ENCODE measurements at places on chromosomes 16 and 17.

- DNase-seq: no peak
Observed at GRCh38 chr17:7867881-7868329, 10.1 kb downstream of the CYB5D1 start.

DNA sequence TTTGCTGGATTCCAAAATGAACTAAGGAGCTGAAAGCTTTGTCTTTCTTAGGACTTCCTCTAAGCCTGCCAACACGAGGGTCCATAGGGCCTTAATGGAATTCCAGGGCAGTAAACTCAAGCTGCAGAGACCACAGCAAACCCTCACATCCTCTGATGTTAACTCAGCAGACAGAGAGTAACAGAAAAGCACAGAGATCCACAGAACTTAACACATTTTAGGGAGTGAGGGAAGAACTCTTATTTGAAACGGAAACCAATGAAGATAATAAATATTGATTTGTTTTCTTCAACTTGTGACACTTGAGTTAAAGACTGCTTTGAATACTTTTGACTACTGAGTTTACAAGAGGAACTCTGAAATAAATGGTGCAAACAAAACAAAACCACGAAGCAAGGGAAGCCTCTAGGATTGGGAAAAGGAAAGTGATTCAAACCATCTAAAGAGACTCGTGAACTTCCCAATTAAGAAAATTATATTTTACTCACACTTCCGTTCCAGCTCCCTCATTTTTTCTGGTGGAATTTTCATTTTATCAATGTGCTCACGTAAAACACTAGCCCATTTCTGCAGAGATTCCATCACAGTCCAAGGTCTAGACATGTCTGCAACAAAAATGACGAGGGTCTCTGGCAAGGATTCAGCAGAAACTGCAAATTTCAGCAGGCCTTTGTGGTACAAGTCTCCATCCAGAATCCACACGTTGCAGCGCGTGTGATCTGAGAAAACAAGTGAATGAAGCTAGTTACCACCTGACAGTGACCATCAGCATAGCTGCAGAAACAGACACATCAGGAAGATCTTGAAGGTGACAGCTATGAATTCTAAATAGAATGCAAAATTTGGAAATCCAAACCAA, 9.2 kb downstream of the DYNC1LI2 start:
- no peak for DNase-seq

DNA sequence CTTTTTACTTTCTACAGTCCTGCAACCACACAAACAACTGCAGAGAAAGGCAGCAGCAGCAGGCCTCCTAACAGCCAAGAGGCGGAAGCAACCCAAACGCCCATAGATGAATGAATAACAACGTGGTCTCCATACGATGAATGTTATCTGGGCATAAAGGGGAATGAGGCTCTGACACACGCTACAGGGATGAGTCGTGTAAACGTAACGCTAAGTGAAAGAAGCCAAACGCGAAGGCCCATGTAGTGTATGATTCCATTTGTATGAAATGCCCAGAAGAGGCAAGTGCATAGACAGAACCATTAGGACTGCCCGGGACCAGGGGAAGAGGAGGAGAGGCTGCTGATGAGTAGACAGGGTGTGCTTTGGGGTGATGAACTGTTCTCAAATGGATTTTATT, 94.8 kb upstream of the DNAH17 start:
- no peak for DNase-seq

GRCh38 chr17:11557727-11558452, 40.4 kb upstream of the DNAH9 start:
- no peak for DNase-seq

- no peak for DNase-seq
Observed at GRCh38 chr17:68461589-68461988, 4.3 kb upstream of the WIPI1 start.

DNA sequence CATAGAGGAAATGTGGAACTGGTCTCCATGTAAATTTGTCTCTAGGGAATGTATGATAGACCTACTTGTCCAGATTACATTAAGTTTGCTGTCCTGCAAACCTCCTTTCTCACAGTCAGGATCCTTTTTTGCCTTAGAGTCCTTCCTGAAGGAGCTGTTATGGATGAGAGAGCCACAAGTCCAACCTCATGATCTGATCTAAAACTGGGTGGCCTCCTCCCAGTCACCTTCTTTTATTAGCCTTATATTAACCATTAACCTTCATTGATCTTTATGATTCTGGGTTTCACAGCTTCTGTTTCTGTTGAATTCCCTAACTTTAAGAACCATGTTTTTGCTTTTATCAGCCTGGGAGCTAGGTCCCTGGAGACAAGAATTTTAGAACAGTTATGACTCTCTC, 64.1 kb downstream of the NEUROD2 start:
- no peak for DNase-seq

GRCh38 chr16:27406511-27407128, 4.6 kb downstream of the IL21R start:
- no peak for DNase-seq

GRCh38 chr17:4483012-4483840, 15.5 kb upstream of the SPNS2 start:
- no peak for DNase-seq

DNA sequence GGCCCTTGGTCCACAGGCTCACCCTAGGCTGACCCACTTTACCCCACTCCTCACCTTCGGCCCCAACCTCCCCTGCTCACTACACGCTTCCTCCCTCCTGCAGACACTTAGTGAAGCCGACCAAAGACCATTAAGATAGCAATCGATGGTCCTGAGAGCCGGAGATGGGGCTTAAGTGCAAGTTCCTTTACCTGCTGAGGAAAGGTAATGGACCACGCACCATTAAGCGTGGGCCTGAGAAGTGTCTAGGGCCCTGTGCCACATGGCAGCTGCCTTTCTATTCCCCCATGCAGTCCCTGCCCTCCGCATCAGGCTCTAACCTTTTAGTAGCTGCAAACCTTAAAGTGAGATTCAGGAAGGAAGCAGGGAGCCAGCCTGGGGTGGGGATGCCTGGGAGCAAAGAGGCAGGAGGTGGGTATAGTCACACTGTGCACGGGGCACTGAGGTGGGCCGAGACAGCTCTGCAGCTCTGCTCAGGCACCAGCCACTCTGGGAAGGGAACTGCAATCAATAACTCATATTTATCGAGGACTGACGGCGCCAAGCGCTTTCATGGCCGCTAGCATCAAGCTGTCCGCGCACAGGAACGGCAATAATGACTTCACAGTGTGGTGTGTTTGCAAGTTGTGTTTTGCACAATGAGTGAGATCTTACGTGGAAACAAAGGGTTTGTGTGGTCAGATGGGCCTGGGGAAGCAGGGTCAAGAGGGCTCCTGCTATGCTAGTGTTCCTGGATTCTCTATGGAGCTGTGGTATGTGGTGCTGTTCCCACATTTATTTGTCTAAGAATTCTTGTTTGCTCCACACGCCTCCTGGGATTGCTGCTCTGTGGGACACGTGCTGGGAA, 84.9 kb upstream of the CDC42EP4 start:
- no peak for DNase-seq

GRCh38 chr16:26442321-26442720, 624.4 kb upstream of the C16orf82 start:
- no peak for DNase-seq

DNA sequence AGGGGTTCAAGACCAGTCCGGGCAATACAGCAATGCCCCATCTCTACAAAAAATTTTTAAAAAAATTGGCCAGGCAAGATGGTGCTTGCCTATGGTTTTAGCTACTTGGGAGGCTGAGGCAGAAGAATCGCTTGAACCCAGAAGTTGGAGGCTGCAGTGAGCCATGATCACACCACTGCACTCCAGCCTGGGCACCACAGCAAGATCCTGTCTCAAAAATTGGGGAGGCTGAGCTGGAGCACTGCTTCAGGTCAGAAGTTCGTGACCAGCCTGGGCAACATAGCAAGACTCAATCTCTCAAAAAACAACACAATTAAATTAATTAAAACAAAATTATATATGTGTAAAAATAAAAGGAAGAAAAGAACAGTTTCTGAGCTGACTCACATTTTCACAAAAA, 74.8 kb upstream of the CLEC18B start:
- DNase-seq: no peak

DNA sequence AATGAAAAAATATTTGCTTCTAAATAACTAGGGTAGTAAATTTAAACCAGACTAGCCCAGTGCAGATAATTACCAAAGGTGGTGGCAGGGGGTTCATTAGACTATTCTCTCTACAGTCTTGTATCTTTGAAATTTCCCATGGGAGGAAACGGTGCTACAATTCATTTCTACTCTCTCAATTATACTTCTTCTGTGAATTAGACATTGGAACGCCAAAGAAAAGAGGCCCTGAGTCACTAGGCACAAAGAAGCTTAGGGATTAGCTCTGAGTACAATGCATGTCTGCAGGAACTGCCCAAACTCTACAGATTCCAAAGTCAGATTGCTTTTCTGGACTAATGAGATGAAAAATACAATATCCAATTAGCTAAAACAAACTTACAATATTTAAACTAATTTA, 30.7 kb upstream of the ARL6IP1 start:
- DNase-seq: no peak

- no peak for DNase-seq
Observed at GRCh38 chr16:24515186-24515585, 24.2 kb upstream of the RBBP6 start.

GRCh38 chr17:41308918-41309359, at the start of gene KRTAP16-1:
Gene KRTAP16-1 (minus strand): TSS chr17:41309309. CDS start chr17:41309253, 56 bp downstream.
- no peak for DNase-seq

DNA sequence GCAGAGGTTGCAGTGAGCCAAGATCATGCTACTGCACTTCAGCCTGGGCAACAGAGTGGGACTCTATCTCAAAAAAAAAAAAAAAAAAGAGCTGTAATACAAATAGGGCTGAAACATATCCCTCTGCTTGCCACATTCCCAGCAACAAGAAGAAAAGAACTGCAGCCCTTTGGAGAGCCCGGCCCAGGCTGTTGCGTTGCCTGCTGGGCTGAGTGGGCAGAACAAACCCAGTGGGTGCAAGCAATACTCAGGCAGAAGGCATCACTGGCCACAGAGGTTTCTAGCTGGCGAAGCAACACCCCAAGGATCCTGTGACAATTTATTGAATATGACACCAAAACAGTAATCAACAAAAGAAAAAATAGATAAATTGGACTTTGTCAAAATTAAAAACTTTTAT, 44.0 kb downstream of the PIGL start:
- no peak for DNase-seq

- DNase-seq: no peak
Observed at GRCh38 chr17:17073581-17074403, 31.5 kb downstream of the MPRIP start.

DNA sequence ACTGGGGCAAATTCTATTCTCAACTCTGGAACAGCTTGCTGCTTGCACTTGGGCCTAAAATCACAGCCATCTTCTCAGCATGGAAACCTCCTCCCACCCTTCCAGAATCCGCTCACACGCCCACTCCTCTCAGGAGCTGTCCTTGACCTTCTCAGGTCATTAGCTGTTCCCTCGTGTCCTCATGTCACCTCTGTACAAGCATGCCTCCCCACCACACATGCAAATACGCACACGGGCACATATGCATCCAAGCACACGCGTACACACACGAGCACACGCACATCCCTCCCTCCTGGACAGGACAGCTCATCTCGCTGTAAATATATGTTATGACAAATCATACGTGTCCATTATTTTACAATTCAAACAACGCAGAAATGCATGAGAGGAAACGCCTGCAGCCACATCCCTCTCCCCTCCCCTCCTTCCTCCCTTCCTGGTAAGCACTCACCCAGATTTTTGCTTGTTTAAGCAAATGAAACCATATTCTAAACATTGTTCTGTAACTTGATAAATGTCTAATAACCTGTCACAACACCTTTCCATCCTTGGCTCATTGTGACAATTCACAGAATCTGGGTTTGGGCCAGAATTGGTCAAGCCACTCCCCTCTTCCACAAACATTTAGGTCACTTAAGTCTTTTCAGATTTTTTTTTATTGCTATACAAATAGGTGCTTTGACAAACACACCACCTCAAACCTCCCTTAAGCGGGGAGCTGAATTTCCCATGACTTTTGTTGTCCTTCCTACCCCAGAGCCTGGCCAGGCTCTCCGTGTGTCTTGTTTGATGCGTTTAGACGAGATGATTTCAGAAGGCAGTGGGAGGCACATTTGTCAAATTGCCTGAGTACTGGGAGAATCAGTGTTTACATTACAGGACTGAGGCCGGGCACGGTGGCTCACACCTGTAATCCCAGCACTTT, 41.7 kb downstream of the DNAH17 start:
- DNase-seq: no peak

DNA sequence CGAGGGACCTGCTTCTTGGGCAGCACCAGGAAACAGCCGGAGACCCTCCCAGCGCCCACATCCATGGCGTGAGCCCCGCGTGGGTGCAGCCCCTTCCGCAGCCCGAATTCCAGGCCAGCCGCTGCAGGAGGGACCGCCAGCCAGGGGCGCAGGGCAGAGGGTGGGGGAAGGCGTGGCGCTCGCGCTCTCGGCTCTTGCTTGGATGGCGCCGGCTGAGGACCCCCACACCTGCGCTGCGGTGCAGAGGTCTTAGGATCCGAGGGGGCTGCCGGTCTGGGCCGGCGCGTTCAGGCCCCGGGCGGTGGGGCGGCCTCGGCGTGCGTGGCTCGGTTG, 28.8 kb downstream of the ACTG1 start:
- no peak for DNase-seq

- no peak for DNase-seq
Observed at GRCh38 chr17:37361543-37361942, 14.2 kb upstream of the C17orf78 start.

- DNase-seq: no peak
Observed at GRCh38 chr16:16016388-16016964, 67.1 kb downstream of the ABCC1 start.

- no peak for DNase-seq
Observed at GRCh38 chr17:47287068-47287467, 33.4 kb downstream of the ITGB3 start.

GRCh38 chr16:70805380-70805779, 4.4 kb upstream of the VAC14 start:
- DNase-seq: no peak

DNA sequence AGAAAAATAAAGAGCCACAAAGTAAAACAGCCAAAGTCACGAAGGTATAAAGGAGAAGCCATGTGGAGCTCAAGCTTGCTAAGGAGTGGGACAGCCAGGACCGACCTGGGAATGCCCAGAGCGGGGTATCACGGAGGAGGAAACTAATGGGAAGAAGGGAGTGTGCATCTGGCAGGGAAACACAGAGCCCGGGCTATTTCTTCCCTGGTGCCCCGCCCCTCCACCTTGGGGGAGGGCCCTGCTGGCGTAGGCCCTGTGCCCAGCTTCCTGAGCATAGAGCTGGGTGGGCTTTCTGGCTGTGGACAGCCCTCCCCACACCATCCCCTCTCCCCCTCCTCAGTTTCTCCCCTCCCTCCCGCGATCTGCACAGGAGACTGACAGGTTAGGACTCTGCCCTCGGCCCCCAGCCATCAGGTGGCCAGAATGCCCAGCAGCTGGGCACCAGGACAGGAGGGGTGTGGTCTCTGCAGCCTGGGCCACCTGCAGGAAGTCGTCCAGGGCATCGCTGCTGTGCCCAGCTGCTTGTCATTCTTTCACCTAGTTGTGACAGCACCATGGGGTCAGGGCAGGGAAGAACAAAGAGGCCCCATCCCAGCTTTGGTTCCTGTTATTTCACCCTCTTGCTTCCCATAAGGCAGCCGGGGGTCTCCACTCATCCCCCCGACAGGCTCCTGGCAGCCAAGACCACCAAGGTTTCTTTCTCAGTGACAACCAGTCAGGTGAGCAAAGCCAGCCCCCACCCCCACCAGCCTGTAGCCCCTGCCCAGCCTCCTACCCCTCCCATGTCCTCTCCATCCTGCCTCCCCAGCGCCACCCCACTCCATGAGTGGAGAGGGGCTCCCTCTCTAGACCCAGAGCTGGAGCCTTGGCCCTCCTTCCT, 7.1 kb upstream of the DCAF7 start:
- no peak for DNase-seq

GRCh38 chr16:89473136-89473712, 17.1 kb downstream of the ANKRD11 start:
- DNase-seq: no peak

All from hypothalamus (tissue), 51 donors.